ENCODE measurements at places on chromosomes 4 and X. TPM values are rescaled to one million over a fixed set of nuclear protein-coding genes. Genes with fewer than 3 reads are reported as not detected.

DNA sequence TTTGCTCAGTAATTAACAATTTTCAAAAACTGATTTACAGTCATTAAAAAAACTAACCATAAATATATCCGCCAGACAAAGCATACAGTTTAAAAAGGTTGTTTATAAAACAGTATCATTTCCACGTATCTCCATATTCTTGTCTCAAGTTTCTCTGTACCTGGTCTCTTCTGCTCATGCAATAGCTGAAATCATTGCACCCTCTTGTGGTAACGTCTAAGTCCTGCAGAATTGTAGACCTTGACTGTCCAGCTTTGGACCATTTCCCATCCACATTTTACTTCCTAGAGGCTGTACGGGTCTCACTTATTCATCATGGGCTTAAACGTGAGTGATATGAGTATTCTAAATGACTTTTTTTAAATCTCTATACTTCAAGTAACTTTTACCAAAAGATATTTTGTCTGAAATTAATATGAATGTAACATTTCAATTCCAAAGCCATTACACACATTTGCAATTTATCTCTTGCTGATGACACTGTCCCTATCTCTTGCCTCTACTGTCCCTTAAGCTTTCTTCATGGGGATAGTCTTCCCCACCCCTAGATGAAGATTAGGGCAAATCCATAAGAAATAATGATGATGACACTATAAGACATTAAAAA, 118.5 kb downstream of the BTC start:
- H3K36me3 ChIP-seq = no peaks in the 10 kb centered on the region
- no peak overlapping the region for H3K4me3 ChIP-seq
- no peak overlapping the region for H3K27ac ChIP-seq
- DNase-seq = no peak

DNA sequence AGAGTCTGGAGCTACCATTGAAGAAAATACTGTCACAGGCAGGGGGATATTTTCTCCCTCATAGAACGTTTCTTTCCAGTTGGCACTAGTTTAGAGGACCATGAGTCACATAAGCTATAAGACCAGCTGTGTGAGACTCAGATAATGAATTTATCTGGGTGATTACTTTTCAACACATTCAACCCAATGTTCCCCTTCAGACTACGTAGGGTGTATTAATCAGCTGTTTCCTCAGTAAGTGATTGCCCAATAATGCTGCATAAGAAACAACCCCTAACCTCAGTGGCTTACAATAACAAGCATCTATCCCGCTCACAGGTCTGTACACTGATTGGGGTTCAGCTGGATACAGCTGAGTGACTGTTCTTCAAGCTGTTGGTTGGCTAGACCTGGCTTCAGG, 38.1 kb downstream of the CBLL2 start:
- no peak for DNase-seq
- H3K36me3 ChIP-seq = no peaks in the 10 kb centered on the region
- H3K27me3 ChIP-seq = no peaks in the 10 kb centered on the region

DNA sequence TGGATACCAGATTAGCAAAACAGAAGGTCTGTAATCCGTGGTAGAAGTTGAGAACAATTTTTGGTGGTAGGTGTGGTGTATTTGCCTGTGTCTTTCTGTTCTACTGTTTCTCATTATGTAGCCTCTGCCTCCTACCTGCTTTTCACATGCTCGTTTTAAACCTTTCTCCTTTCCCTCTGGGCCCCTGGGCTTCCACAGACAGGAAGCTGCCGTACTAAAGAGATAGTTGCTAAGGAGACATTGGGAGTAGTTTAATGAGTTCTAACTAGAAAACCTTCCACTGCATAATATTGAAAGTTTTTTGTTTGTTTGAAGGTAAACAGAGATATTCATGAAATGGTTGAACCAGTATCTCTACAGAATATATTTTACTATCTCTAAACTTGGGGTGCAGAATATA, 107.8 kb downstream of the STOX2 start:
- DNase-seq = no peak
- no peak overlapping the region for H3K4me3 ChIP-seq
- H3K27ac ChIP-seq = no peak overlapping the region
- no peaks in the 10 kb centered on the region for H3K27me3 ChIP-seq

BTK gene
- total RNA-seq = not detected

DKK2 gene
- not detected for total RNA-seq

Data from Panc1 (cell line).